ENCODE measurements at places on chromosomes 2 and 18. TPM values are rescaled to one million over a fixed set of nuclear protein-coding genes. Genes with fewer than 3 reads are reported as not detected.

GRCh38 chr2:27831279-27832050 lies 58.7 kb downstream of the RBKS start:
- H3K4me1 ChIP-seq: no peaks in the 10 kb centered on the region
- no peak overlapping the region for H3K27ac ChIP-seq
- no peak for DNase-seq
- H3K4me3 ChIP-seq: no peak overlapping the region
- no peaks in the 10 kb centered on the region for H3K36me3 ChIP-seq

- no peak overlapping the region for H3K4me3 ChIP-seq
- no peaks in the 10 kb centered on the region for H3K27me3 ChIP-seq
- H3K36me3 ChIP-seq: no peaks in the 10 kb centered on the region
- DNase-seq: peak; percentile 94
- H3K27ac ChIP-seq: peak overlapping the region; percentile 21
- peaks cover 9% of the 10 kb centered on the region for H3K4me1 ChIP-seq
Measured at GRCh38 chr18:51666763-51667191, 469.3 kb upstream of the MEX3C start.

DNA sequence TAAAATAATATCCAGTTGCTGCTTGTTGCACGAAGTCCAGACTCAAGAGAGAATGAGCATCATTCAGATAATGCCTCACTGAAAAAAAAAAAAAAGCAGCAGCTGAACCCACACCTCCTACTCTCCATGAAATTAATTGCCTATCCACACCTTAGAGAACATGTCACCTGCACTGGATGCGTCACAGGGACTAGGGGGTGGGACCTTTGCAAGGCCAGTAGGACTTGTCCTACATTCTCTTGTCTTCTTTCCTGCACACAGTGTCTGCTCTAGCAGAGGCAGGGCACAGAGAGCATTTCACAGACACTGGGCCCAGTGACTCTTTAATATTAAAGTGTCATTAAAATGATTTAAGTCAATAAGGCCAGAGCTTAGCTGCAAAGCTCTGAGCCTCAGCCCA lies at the start of gene ABCA12:
Gene ABCA12, minus strand, starts transcription at position 148 of the 400 bp plus-strand sequence. CDS start 418 bp downstream, outside the sequence.
- DNase-seq: no peak
- H3K27ac ChIP-seq: no peak within 1 kb of the TSS
- no peak within 1 kb of the TSS for H3K4me3 ChIP-seq
- no peaks in the 10 kb centered on the region for H3K4me1 ChIP-seq

- H3K27ac ChIP-seq: no peak overlapping the region
- H3K4me1 ChIP-seq: no peaks in the 10 kb centered on the region
- no peak for DNase-seq
- no peaks in the 10 kb centered on the region for H3K36me3 ChIP-seq
- no peaks in the 10 kb centered on the region for H3K27me3 ChIP-seq
Measured at GRCh38 chr2:51994123-51994763, 962.3 kb upstream of the NRXN1 start.

The RUFY4 gene
- total RNA-seq: 0.10 TPM

The BOK gene
- total RNA-seq: 26.4 TPM

DNA sequence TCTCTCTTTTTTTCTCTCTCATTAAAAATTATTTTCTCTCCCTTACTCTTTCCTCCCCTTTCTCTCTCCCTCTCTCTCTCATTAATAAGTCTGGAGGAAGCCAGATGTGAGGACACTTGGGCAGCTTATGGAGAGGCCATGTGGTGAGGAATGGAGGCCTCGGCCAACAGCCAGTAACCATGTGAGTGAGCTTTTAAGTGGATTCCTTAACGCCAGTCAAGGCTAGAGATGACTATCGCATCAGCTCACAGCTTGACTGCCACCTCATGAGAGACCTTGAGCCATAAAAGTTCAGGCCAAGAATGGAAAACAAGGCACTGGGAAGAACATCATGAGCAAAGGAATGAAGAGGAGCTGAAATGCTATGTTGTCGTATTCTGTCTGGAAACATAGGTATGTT lies 39.1 kb downstream of the ETAA1 start:
- H3K27me3 ChIP-seq: no peaks in the 10 kb centered on the region
- H3K27ac ChIP-seq: no peak overlapping the region
- H3K4me3 ChIP-seq: no peak overlapping the region

- H3K4me1 ChIP-seq: peaks cover 5% of the 10 kb centered on the region
- no peaks in the 10 kb centered on the region for H3K27me3 ChIP-seq
- H3K4me3 ChIP-seq: no peak overlapping the region
- DNase-seq: no peak
Measured at GRCh38 chr18:50686409-50686808, 126.5 kb downstream of the MAPK4 start.

- no peaks in the 10 kb centered on the region for H3K4me1 ChIP-seq
- H3K36me3 ChIP-seq: no peaks in the 10 kb centered on the region
Measured at GRCh38 chr2:189022053-189022481, 47.9 kb downstream of the COL3A1 start.

The MYL1 gene
- 3.3 TPM for total RNA-seq
